SK-N-MC (cell line): ENCODE measurements at places on chromosomes 12 and 14.

GRCh38 chr14:88992011-88992410, 167.6 kb downstream of the TTC8 start:
- no peak for DNase-seq

DNA sequence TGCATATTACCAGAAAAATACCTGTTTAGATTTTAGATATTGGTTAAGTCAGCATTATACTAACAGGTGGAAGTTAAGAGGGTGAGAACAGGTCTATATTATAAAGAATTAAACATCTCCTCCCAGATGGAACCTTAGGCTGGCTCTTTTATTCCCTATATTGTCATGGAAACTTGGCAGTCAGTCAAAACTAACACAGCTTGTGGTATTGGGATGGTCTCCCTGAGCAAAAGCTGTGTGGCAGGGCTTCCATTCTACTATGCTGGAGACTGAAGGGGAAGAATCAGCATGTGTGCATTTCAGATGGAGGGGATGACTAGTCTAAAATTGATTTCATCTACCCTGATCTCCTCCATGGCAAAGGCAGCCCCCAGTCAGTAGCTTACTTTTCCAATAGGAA, 66.7 kb downstream of the SMOC1 start:
- no peak for DNase-seq

DNA sequence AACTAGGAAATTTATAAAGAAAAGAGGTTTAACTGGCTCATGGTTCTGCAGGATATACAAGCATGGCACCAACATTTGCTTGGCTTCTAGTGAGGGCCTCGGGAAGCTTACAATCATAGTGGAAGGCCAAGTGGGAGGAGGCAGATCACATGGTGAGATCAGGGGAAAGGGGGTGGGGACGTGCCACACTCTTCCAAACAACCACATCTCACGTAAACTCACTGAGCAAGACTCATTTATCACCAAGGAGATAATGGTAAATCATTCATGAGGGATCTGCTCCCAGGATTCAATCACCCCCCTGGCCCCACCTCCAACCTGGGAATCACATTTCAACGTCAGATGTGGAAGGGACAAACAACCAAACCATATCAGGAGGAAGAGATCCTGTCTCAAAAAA, 35.8 kb downstream of the NUMB start:
- DNase-seq = no peak

DNA sequence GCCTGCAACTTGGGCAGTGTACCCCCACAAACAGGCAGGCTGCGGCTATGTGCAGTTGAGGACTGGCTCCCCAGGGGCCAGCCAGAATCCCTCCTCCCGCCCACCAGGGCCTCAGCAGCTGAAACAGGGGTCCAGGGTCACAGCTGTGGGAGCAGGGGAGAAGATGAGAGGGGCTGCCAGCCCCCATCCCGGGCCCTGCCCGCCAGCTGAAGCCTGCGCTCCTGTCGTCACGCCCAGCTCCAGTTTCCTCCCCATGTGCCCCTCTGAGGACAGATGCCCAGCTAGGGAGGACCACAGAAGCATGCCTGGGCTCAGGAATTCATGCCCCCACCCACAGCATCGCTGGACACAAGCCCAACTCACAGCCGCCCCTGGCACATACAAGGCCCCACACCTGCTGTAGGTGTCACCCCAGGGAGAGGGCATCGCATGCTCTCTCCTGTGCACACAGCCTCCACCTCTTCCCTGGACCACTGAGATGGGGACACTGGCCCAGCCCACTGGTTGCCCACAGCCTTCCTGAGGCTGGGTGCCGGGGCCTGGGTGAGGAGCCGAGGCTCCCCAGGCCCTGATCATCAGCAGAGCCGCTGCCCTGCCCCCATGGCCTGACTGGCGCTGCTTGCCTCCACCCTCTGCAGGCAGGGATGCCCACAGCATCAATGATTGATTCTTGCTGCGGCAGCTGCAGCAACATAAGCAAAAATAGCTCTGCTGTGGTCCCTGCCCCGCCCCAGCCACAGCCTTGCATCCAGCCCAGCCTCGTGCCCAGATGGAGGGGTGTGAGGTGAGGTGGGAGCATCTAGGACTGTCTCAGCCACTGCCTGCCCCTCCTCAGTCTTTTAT, 3.7 kb upstream of the CLBA1 start:
- DNase-seq = no peak

DNA sequence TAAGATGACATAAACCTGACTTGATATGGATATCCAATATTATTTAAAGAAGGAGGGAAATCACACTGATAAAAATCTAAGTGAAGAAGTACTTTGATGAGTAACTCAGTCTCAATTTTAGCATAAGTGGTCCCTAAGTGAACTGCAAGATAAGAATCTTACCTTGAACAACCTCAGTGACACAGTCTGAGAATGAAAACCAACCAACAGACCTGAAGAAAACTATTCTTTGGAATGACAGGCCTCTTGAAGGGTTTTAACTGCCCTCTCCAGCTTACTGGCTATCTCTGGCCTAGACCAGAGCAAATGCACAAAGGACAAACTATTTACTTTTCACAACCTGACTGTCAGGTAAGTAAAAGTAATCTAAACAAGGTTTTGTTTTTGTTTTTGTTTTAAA, 44.7 kb downstream of the CPM start:
- DNase-seq = no peak

DNA sequence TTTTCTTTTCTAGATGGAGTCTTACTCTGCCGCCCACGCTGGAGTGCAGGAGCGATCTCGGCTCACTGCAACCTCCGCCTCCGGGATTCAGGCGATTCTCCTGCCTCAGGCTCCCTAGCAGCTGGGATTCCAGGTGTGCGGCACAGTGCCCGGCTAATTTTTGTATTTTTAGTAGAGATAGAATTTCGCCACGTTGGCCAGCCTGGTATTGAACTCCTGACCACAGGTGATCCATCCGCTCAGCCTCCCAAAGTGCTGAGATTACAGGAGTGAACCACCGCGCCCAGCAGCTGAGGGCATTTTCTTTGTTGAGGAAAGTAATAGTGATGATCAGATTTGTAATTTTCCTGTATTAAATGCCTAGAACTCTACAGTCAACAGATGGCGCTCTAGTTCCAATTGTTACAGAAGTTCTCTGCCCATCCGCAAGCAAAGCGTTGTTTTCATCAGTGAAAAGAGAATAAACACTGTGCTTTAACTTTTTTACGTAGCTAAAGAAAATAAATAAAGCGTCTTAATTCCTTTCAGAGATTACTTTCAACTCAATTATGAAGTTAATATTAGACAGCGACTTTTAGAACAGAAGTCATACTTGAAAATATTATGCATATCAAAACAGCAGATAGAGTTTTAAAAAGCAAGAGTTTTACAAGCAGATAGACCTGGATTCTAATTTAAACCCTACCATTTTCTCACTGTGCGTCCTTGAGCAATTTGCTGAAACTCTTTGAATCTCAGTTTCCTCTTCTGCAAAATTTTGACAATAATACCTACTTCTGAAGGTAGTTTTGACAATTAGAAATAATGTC, 335.1 kb downstream of the DUSP6 start:
- no peak for DNase-seq

- no peak for DNase-seq
These were observed 50.3 kb upstream of the DICER1 start for GRCh38 chr14:95207475-95208233.

- no peak for DNase-seq
These were observed 10.8 kb upstream of the OR11G2 start for GRCh38 chr14:20179880-20180279.

DNA sequence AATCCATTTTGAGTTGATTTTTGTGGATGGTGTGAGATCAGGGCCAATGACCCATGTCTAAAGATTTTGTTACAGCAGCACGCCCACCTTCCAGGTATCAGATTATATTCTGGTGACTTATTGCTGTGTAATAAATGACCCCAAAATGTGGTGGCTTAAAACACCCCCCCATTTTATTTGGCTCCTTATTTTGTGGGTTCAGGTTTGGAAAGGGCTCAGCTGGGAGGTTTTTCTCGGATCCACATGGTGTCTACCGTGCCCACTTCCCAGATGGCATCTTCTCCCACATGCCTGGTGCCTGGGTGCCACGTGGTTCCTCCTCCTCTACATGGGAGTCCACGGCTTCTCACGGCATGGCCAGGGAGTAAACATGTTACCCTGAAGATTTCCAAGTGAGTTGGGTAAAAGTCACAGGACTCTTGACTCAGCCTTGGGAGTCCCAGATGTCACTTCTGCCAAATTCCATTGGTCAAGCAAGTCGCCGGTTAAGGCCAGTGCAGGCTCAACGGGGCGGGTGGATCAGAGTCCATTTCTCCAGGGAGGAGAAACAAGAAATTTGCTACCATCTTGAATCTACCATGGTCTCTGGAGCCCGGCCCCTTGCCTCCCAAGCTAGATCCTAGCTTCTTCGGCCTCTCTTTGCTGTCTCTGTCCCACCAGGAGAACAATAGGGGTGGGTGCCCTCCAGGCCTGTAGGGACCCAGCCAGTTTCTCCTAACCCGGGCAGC, 214.3 kb downstream of the KIF26A start:
- no peak for DNase-seq

DNA sequence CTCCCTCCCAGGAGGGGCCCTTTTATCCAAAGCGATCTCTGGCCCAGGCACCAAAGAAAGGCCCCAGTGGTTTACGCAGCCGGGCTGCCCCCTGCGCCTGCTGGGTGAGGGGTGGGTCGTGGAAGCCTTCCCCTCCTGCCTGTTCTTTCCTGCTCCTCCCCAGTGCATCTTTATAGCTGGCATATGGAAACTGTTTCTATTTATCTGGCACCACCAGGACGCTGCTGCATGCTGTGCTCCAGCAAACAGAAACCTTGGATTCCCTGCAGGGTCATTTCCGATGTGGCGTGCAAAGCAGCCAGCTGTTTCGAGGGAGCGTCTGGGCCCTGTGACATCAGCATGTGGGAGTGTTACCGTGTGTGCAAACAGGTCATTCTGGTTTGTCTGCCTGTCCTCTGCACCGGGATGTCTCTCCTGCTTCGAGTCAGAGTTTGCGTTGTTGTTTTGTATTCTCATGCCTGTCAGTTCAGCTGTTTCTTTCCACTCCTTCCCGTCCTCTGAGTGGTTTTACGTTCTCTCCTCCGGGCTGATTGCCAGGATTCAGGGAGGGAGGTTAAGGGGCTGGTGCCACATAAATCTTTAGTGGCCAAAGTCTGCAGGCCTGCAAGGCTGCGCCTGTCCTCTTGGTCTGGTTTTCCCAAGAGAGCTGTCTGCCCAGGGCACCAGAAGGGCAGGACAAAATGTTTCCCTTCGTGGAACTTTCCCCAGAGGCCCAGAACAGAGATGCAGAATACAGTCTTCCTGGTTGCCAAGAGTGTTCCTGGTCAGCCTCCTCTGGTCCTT, 24.6 kb downstream of the TPCN1 start:
- DNase-seq = peak; percentile 91

DNA sequence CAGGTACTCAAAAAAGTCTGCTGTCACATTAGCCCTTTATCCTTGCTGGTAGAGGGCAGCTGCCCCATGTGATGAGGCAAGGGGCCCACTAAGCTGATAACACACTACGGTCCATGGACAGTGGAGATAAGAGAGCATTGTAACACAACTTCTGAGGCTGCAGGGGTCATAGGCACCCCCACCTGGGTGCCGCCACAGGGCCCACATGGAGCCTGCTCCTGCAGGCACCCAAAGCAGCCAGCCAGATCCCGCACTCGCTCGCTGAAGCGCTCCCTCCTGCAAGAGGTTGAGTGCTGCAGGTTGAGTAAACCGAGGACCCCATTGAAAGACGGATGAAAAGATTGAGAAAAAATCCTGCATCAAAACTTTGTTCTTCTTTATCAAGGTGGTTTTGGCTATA, 566.3 kb upstream of the NOVA1 start:
- no peak for DNase-seq

DNA sequence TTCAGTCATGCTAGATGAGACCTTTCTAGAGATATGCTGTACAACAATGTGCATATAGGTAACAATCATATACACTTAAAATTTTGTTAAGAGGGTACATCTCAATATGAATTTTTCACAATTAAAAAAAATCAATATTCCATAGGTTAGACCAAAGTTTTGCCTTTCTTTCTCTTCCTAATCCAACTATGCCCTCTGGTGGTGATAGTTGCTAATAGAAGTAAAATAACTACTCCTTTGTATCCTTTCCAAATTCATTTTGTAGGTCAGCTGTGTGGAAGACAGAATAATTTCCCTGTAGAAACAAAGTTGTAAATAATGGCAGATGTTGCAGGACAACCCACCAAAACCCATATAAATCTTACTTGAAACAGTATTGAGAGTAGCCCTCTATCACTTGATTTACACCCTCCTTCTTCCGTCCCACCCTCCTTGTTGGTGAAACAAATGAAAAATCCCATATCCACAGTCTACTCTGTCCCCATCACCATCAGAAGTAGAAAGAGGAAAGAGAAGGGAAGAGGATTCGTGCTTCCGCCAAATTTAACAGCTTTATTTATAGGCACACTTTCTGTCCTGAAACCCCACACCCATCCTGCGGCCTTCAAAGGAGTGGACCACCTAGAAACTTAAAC, 34.2 kb upstream of the KICS2 start:
- DNase-seq = peak; percentile 47

DNA sequence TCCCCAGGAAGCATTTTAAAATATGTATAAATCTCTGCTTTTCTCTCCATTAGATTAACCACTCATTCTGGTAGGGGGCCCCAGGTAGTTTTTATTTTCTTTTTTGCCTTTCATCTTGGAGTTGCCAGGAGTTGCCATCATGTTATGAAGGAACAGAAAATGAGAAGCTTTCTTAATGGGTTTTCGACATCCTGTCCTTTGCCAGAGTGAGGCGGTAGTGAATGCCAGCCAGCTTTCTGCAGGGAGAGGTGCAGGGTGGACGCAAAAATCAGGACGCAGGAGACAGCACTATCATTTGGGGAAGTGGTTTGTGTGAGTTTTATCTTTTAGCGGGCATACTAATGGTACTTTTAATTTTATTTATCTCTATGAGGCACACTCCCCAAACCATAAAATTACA, 1.7 kb downstream of the RASSF8 start:
- DNase-seq = no peak

DNA sequence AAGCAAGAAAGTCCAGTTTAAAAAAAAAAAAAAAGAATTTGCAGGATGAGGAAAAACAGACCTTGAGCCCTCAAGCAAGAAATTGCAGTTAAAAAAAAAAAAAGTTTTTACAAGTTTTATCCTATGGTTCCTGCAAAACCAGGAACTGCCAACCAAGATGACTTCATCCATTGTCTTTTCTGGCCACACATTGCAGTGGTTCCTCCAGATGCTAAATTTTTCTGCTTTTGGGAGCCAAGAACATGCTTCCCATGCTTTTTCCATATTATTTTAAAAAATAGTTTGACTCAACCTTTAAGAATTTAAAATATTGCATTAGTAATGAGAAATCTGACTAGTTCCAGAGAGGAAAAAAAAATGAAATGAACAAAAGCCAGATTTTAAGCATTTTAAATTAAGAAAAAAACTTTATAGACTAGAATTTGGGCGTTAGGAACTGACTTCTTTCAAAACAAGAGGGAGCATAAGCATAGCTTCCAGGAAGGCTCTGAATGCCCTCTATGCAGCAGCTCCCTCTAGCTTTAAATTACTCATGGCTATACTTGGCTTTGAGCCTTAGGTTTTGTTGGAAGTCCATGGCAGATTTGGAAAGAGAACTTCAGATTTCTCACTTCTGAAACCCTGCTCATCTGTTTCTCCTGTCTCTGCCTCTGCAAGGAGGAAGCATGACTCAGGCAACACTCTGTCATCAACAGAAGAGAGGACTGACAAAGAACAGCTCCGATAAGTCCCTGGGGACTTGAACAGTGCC, 124.5 kb downstream of the GPR65 start:
- no peak for DNase-seq
